Fibroblast of skin of abdomen (primary cell): ENCODE measurements at places on chromosomes 1 and 21.
A peak's percentile ranks its signal among the peaks of the same experiment; 100 is the strongest.

- peak; percentile 79 for DNase-seq
Measured at GRCh38 chr1:239184561-239185244, 201.7 kb upstream of the CHRM3 start.

DNA sequence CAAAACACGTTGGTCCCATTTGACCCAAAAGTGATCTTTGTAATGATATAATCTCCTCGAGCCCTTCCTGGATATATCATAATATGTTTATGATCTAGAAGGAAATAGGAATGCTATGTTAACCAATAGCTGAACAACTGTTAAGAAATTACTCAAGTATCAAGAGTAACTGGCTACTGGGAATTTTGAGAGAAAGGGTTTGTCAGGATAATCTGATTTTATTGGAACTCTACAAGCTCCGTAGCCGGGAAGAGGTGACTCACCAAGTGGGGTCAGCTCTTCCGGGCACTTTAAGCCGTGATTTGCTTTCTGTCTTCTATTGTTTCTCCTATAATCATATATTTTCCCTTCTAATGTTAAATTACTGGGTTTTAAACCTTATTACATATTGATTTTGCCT is 250.5 kb upstream of the POGK start:
- no peak for DNase-seq

GRCh38 chr21:41931041-41931451 is 22.8 kb downstream of the C2CD2 start:
- no peak for DNase-seq

DNA sequence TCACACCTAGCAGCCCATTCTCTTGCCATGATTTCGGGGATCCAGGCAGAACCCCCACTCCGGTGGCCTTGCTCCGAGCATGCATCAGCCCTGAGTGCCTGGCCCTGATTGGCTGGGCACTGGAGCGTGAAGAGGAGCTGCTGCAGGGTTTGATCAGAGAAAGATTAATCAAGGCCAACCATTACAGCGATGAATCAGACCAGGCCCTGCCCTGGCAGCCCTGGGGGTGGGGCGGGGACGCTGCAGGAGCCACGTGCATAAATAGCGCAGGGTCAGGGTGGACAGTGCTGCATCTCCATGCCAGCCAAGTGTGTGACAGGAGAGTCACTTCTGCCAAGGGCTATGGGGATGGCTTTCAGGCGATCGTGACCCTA is 3.4 kb upstream of the FAM131C start:
- peak; percentile 57 for DNase-seq

DNA sequence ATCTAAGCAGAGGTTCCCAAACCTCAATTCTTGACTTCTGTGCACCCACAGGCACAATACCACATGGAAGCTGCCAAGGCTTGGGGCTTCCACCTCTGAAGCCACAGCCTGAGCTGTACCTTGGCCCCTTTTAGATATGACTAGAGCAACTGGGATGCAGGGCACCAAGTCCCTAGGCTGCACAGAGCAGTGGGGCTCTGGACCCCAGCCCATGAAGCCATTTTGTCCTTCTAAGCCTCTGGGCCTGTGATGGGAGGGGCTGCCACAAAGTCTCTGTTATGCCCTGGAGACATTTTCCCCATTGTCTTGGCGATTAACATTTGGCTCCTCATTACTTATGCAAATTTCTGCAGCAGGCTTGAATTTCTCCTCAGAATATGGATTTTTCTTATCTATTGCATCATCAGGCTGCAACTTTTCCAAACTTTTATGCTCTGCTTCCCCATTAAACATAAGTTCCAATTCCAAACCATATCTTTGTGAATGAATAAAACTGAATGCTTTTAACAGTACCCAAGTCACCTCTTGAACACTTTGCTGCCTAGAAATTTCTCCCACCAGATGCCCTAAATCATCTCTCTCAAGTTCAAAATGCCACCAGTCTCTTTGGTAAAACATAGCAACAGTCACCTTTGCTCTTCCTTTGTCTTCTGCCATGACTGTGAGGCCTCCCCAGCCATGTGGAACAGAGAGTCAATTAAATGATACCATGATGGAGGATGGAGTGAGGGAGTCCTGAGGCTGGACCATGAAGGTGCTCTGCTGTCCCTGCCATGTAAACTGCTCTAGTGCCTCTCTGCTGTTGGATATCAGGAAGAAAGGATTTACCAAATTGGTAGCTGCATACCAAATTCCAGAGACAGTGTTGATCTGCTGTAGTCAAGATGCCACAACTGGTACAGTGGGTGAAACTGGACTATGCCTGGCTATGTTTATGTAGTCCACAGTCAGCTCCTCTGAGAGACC is 37.6 kb downstream of the RUNX3 start:
- no peak for DNase-seq

DNA sequence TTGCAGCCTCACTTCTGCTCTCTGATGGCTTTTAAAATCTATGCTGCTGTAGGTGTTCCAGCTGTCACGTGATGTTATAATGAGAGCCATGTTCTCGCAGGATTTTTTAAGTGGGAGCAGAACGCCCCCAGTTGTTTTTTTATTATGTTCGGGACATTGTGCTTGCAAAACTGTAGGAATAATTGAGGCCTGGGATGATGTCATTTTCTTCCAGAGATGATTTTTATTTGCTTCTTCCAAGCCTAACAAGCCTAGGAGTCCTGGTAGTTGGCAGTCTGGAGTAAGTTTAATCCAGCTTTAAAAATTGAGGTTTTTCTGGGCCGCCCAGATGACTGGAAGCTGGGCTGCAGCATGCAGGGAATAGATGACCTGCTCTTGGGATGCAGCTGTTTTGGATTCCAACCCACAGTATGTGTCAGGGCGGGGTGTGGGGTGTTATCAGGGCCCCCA is 34.6 kb upstream of the CHIT1 start:
- no peak for DNase-seq

- DNase-seq, result peak; percentile 20
Measured at GRCh38 chr1:86778569-86779239, 74.3 kb downstream of the SH3GLB1 start.

DNA sequence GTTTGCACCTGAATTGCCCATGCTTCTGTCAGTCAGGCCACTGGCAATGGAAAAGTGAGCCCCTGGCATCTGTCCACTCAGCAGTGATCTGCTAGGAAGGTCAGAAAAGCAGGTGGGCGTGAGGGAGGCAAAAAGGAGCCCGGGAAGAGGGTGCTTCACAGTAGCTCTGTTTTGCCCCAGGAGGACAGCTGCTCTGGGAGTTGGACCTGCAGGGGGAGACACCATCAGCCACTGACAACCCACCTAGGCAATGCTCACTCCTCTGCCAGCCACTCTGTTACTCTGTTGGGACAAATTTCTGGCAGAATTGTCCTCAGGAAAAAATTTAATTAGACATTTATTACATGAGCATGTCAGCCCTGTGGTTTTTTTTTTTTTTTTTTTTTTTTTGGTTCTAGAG is 146.4 kb downstream of the LRIG2 start:
- no peak for DNase-seq

GRCh38 chr1:29253180-29253579 is 16.9 kb downstream of the PTPRU start:
- DNase-seq, result no peak

GRCh38 chr1:164560121-164560541 is 1.1 kb downstream of the PBX1 start:
- DNase-seq, result peak; percentile 19

- no peak for DNase-seq
Measured at GRCh38 chr1:41005876-41006275, 15.6 kb downstream of the SLFNL1 start.

DNA sequence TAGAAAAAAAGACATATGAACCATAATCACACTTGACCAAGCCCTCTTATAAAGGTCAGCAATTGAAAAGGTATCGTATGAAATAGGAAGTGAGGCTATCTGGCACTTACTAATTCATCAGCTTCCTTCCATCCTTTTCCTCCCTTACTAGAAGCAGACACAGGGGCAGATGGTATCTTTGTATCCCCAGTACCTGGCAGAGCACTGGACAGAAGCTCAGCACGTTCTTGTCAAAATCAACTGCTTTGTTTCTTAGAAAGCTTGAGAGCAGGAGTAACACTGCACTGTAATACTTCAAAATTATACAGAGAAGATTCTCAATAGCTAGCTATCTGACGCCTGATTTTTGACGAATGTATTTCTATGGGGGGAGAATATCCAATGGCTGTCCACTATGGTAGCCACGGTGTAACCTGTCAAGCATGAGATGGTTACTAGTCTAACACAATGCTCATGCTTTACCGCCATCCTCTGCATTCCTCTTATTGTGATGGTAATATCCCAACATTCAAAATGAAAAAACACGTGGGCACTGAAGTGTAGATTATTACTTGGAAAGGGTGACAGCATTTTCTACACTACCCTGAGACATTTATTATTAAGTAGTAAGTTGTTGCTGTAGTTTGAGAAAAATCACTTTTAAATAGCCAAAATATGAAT is 175.6 kb downstream of the SIPA1L2 start:
- no peak for DNase-seq

DNA sequence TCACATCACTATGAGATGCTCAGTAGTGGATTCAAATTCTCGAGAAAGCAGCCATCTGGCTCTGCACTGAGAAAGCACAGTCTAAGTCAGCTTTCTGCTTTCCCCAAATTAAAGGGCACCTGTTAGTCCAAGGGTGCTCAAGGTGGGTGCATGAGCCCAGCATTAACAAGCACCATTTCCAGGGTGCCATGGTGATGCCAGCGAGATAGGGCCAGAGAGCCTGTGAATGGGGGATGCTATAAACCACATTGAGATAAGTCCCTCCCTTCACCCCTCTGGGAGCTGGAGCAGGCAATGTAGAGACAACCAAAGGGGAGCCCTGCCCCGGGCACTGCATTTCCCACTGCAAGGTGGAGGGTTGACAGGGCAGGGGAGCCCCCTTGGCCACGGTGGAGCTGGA is 568.2 kb downstream of the AJAP1 start:
- DNase-seq, result no peak

DNA sequence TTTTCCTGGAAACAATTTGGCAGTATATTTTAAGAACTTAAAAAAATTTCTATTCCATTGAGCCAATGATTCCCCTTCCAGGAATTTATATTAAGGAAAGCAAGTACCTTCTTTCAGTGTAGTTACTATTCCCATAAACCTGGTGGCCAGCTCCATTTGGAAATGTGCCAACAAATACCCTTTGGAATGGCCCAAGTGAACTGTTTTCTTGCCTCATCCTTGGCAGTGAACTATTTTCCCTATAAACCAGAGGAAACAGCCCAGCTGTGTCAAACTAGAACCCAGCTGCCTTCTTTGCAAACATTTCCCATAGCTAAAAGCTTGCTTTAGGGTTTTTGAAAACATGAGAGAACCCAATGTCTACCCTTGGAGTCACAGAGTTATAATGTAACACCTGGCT is 496.9 kb downstream of the NEGR1 start:
- no peak for DNase-seq

GRCh38 chr1:108897865-108898720 is 21.3 kb downstream of the GPSM2 start:
- peak; percentile 65 for DNase-seq

GRCh38 chr1:197692965-197693364 is 82.3 kb downstream of the DENND1B start:
- DNase-seq, result peak; percentile 17

DNA sequence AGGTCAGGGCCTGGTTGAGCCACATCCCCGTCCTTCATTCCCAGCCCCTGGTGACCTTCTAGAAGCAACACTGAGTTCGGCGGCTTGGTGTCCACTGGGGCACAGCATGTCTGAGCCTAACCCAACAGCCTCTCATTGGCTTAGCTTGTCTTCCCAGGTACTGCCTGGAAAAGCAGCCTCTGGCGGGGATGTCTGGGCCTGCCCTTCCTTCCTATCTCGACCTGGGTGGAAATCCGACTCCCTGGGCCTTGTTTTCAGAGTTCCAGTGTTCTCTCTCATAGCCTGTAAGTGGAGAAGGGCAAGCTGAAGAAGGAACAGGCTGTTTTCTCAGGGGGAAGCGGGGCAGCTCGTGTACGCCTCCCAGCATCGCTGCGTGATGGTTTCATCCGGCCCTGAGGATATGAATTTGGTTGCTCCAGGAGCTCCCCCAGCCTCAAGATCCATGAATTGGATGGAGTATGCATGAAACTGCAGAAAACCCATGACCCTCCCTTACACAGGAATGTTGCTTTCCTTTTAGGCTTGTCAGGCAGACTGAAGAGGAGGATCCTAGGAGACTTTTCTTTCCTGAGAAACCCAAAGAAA is 116.5 kb upstream of the IRF2BP2 start:
- DNase-seq, result peak; percentile 27

- no peak for DNase-seq
Measured at GRCh38 chr1:153649863-153650235, 8.7 kb upstream of the SNAPIN start.

DNA sequence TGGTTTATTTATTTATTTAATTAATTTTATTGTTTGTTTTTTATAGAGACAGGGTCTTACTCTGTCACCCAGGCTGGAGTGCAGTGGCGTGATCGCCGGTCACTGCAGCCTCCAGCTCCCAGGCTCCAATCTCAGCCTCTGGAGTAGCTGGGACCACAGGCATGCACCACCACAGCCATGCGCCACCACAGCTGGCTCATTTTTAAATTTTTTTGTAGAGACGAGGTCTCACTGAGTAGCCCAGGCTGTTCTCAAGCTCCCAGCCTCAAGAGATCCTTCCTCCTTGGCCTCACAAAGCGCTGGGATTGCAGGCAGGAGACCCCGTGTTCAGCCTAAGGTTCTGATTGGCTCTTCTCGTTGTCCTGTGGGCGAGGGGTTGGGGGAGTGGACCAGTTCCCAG is 22.1 kb downstream of the UMODL1 start:
- DNase-seq, result peak; percentile 17

- no peak for DNase-seq
Measured at GRCh38 chr1:156553860-156554485, 18.4 kb downstream of the IQGAP3 start.

- no peak for DNase-seq
Measured at GRCh38 chr1:109502364-109502851, 7.1 kb downstream of the AMIGO1 start.

DNA sequence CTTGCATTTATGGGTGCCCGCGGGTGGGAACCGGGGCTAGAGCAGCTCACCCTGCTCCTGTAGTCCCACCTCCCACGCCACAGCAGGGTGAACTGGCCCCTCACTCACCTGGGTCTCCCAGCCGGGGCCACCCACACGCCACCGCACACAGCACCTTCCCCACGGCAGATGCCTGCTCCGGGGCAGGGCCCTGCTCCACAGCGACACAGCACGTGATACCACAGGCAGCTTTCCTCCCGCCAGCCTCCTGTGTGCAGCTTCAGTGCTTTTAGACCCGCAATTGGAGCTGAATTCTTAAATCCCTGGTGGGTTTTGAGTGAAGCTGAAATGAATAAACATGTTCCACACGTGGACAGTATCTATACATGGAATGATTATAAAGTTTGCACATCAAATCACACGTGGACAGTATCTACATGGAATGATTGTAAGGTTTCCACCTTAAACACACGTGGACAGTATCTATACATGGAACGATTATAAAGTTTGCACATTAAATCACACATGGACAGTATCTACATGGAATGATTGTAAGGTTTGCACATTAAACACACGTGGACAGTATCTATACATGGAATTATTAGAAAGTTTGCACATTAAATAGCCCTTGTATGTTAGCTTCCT is 93.1 kb upstream of the COL6A1 start:
- no peak for DNase-seq
